ENCODE measurements at places on chromosomes 12 and 14.
A peak's percentile ranks its signal among the peaks of the same experiment; 100 is the strongest.

- no peak for DNase-seq
These were observed 85.6 kb downstream of the CCDC92 start for GRCh38 chr12:123886931-123887582.

GRCh38 chr12:109555431-109556315, 17.6 kb downstream of the MMAB start:
- DNase-seq, result no peak

DNA sequence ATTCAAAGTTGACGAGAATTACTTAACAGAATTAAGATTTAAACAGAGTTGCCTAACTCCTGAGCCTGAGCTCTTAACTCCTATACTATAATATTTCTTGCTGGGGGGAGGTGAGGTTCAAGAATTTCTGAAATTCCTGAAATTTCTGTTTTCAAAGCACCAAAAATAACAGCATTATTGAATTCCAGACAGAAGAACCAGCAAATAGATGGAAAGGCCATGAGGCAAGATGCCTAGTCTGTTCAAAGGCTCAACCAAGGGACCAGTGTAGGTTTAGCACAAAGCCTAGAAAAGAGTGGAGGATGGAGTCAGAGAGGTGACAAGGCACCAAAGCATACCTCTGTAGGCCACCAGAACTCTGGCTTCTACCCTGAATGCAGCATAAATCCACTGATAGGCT, 76.4 kb downstream of the PPP1R12A start:
- no peak for DNase-seq

DNA sequence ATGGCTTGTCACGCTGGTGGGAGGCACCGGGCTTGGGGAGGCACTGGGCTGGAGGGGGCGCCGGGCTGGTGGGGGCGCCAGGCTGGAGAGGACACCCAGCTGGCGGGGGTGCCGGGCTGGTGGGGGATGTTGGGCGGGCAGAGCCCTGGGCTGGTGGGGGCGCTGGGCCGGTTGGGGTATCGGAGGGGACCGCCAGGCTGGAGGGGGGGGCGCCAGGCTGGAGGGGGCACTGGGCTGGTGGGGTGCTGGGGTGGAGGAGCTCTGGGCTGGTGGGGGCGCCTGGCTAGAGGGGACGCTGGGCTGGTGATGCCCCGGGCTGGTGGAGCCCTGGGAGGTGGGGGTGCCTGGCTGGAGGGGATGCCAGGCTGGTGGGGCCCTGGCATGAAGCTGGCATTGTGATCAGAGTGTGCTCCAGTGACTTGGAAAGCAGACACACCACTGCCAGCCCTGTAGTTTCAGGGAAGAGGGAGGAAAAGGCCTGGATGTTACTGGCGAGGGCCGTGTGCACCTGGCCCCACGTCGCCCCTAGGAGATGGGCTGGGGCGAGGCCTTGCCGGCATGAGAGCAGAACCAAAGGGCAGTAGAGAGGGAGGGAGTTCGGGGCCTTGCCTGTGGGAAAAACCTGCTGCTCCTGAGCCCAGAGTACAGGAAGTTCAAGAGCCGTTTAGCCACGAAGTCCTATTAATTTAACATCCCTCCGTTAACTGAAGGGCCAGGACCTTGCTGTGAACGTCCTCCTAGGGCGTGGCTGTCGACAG, 13.1 kb downstream of the TEDC1 start:
- no peak for DNase-seq

DNA sequence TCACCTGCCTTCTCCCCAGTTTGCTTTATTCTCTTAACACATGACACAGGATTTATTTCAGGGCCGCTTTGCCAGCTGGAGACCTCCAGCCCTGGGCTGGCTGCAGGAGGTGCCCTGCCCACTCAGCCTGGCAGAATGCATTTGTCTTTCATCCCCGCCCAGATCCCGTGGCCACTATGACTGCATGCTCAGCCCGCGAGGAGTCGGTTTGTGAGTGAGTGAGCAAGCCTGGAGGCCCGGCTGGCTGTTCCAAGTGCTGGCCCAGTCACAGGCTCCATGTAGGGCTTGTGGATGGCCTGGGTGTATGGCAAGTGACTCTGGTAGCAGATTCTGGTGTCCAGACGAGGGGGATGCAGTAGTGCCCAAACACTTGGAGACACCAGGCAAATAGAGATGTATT, 2.1 kb downstream of the TDP1 start:
- DNase-seq, result peak; percentile 45

- DNase-seq, result no peak
These were observed 579.4 kb downstream of the ALG10 start for GRCh38 chr12:34601689-34602088.

GRCh38 chr14:52267501-52268278, at the start of gene PTGDR:
TSS of gene PTGDR (plus strand) at chr14:52267698. CDS start at chr14:52267815, 117 bp downstream.
- peak; percentile 30 for DNase-seq

DNA sequence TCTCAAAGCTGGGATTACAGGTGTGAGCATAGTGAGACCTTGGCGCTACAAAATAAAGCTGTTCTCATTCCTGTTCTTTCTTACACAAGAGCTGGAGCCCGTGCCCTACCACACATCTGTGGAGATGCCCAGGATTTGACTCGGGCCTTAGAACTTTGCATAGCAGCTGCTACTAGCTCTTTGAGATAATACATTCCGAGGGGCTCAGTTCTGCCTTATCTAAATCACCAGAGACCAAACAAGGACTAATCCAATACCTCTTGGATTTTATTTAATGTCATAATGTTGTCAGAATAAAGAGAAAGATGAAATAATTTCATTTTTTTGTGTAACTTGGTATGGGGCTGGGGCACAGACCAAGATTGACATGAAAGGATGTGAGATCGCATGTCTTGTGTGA, 7.6 kb downstream of the PNP start:
- no peak for DNase-seq

- no peak for DNase-seq
These were observed 41.5 kb upstream of the ANKS1B start for GRCh38 chr12:100026241-100026640.

Data from fibroblast of lung (primary cell).